Fibroblast of lung (primary cell): ENCODE measurements at places on chromosomes 2 and 18.

GRCh38 chr2:168210895-168211570 is 36.4 kb downstream of the STK39 start:
- peak; percentile 97 for DNase-seq

GRCh38 chr2:11850082-11850481 is 103.7 kb downstream of the LPIN1 start:
- no peak for DNase-seq

DNA sequence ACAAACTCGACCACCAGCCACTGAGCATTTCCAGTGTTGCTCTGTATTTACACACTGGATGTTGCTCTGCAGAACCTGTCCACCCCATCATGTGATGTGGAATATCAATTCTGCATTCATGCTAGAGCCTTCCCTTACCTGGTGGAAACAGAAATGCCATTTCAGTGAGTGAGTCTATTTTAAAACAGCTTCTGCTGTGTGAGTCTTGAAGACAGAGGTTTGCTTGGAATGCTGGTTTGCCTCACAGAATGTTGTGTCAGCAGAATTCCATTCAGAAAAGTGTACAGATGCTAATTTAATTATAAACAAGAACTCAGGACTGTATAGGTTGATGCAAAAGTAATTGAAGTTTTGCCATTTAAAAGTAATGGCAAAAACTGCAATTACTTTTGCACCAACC is 118.3 kb downstream of the MAP3K20 start:
- peak; percentile 27 for DNase-seq

DNA sequence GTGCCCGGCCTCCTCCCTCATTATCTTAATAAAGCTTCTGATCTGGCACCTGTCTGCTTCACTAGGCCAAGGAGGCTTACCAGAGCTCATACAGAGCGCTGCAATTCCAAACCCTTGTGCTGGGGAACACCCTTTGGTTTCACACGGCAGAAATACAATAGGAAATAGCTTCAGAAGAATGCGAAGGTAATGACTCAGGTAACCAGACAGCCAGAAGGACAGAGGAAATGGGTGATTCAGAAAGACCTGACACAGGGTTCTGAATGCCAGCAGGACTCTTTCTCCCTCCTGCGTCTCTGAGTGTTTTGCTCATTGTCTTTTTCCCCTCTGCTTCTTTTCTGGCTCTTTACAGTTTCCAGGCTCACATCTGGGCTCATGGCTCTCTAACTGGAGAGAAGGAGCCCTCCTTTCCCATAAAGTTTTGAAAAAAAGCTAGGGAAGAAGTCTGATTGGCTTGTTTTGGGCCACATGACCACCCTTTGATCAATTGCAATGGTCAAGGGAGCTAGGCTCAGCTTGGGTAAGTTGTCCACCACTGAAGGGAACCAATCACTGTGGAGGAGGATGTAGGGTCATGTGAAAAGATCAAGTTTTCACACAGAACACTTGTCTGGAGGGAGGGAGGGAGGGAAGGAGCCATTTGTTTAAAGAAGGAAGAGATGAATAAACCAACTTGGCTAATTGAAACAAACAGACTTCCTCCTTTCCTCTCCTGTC is 90.5 kb upstream of the UPP2 start:
- peak; percentile 23 for DNase-seq

GRCh38 chr18:46767217-46767616 is 10.4 kb upstream of the ST8SIA5 start:
- DNase-seq, result no peak

GRCh38 chr2:238895891-238896600 is 48.2 kb downstream of the TWIST2 start:
- DNase-seq, result peak; percentile 95

DNA sequence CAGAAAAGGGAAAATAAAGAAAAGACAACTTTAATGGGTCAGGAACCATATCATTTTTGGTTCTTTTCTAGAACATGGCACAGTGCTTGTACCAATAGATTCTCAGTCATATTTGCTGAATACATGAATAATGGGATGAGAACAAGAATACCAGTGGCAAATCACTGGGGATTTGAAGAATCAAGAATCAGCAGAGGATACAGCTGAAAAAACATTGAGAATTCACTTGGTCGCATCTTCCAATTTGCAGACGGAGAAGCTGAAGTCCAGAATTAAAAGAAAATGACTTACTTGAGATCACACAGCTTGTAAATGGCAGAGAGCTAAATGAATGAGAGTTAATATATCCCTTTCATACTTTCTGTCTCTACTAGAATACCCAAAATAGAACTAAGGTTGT is 362.2 kb downstream of the RAD51AP2 start:
- DNase-seq, result no peak

DNA sequence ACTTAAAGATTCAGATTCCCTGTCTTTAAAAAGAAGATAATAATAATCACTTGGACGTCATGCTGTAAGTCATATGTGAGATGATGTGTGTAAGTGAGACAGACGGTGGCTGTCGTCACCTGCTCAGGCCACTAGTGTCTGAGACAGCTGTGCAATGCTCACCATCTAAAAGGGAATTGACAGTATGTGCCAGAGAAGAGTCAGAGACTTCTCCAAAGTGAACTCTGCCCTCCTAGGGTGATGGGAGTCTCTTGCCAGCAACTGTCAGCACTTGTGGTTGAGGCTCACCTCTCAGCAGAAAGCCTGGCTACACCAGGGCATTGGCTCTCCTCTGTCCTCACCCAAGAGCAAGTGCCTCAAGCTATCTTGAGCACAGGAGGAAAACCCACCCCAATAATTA is 131.6 kb upstream of the DNAJC10 start:
- DNase-seq, result no peak

- DNase-seq, result no peak
Observed at GRCh38 chr18:24404591-24404990, 7.0 kb upstream of the OSBPL1A start.

GRCh38 chr2:120769787-120770120 is 34.1 kb downstream of the GLI2 start:
- DNase-seq, result no peak

DNA sequence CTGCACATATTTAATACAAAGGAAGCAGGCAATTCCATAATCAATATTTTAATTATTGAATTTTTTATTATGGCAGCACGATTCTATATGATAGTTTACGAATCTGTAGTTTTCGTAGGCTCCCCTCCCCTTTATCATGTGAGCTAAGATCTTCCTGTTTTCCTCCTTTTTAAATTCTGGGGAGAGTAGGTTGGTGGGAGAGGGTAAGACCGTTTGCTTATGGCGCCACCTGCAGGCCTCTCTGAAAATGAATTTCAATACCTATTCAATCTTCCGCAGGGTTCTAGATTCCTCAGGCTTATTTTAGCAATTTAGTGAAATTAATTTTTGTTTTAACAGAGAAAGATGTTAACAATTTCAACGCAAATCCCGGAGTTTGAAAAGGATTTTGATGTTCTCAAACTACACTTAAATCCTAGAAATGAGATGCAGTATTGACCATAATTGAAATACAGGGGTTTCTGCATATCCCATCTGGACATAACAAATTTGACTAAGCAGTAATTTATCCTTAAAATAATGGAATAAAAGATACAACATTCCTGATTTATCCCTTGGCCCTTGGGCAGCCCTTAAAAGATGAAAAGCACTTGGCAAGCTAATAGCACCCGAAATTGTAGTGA is 12.8 kb upstream of the GBX2 start:
- DNase-seq, result peak; percentile 73

DNA sequence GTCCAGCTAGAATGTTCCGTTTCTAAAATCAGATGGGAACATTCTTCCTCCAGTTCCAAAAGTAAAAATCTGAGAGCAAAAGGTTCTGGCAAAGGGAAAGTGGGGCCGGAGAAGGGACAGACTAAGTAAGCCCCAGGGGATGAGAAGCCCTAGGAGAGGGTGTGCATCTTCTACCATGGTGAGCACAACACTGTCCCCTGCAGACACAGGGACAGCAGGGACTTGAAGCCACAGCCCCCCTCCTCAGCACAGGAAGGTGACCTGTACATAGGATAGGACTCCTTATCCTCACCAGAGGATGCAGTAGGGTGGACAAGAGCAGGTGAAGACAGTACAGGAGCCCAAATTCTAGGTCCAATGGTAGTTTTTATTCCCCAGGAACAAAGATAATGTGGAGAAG is 12.6 kb upstream of the ATRAID start:
- no peak for DNase-seq

DNA sequence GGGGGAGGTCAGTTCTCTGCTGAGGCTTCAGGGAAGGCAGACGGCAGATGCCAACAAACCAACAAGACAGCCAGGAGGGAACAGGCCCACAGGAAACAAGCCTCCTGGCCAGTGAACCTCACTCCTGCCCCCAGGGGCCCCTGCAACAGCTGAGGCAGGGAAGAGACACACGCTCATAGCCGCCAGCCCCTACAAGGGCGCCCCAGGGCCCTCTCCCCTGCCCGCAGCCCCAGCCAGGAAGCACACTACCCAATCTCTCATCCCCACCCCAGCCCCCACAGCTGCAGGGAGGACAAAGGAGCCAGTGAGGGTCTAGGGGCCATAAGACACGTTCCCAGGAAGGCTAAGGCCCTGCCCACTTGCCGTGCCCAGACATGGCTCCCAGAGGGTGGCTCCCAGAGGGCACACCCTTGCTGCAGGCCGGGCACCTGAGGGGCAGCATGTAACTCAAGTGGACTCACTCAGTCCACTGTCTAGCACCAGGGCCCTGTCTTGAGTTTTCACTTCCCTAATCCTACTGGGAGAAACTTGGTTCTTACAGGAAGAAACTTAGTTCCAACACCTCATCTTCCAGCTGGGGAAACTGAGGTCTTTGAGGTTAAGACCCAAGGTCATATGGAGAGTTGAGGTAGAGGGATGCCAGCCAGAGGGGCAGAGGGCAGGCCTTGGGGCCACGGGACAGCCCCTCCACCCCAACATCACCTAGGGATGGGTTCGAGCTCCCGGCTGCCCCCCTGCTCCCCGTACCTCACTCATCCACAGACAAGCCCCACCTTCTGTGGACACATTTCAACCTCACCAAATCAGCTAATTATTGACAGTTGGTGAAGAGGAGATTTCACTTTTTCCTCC is 37.3 kb downstream of the EMX1 start:
- DNase-seq, result no peak

GRCh38 chr18:63290821-63291200 is 28.8 kb downstream of the BCL2 start:
- DNase-seq, result no peak

DNA sequence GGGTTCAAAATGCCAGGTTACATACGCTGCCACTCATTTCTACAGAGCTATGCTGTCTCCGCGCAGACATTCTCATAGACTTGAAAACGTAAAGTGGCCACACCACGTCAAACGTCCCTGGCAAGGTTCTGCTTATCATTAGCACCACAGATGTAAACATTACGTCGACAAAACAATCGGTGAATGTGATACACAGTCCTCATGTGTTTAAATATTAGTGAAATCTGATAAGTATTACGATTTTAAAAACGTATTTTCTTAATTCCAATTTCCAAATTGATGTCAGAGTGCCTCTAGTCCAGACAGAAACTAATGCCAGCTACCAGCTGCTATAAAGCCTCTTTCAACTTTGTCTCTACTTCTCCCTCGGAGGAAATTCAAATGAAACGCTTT is 1.2 kb downstream of the STK17B start:
- peak; percentile 68 for DNase-seq

DNA sequence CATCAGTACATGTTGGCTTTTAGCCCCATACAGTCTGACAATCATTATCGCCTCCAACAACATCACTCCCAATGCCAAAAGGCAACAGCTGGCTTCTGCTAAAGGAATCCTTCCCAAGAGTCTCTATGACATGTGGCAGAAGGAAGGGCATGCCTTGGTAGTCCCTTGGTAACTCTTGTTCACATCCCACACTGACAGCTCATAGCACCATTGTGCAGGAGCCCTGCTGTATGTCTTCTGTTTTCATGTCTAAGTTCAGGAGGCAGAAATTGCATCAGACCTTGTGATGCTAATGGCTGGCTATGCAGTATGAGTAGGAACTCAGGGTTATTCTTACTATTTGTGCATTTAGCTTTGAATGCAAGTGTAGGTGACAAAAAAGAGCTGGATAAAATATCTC is 392.1 kb downstream of the PTH2R start:
- DNase-seq, result no peak

- DNase-seq, result no peak
Observed at GRCh38 chr2:150357770-150358467, 129.5 kb downstream of the RND3 start.

DNA sequence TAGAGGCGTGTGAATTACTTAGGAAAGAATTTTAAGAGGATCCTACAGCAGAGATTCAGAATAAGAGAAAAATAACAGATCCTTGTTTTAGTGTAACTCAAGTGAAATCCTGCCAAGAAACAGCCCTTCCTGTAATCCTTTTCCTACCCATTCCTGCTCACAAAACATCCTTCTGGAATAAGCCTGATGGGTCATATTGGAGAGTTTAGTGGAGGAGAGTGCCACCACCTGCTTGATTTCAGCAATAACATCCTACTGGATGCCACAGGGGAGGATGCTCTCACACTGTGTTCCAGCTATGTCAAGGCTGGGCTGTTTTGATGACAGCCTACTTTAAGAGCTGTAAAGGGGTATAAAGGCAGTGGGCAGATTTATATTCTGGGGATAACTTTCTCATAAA is 54.8 kb upstream of the CCDC178 start:
- peak; percentile 81 for DNase-seq

GRCh38 chr2:18332477-18332876 is 228.0 kb downstream of the RDH14 start:
- no peak for DNase-seq

DNA sequence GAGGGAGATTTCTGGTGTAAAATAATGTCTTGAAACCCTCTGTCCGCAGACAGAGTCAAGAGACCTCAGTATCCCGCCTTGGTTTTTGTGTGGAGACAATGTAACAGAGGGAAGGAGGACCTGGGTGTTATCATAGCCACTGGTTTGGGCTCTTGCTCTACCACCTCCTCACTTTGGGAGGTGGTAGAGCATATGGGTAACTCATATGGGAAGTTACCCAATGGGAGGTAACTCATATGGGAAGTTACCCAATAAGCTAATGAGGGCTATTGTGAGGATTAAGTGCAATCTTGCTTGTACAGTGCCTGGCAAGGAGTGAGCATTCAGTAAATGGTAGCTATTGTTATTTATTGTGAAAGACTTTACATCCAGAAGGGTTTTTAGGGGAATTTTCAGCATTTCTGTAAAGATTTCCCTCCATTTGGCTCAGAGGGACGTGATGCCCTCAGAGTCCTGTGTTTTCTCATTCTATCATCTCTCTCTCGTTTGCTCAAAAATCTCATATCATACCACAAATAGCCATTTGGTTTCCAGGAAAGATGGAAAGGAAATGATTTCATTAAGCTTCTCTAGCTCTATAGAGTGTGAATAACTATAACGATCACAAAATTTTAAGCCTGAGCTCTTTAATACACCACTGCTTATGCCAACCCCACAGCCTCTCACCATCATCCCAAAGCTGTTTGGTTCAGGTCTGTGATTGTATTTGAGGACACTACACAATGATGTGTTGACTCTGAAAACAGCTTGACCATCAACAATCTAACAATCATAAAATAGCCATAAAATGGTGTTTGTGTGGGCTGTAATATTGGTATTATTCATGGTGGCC is 307.7 kb downstream of the STK39 start:
- DNase-seq, result no peak

- DNase-seq, result no peak
Observed at GRCh38 chr2:144454466-144455287, 65.2 kb downstream of the ZEB2 start.

GRCh38 chr18:35029103-35029502 is 12.1 kb upstream of the MAPRE2 start:
- DNase-seq, result peak; percentile 66
